NB4 (cell line): ENCODE measurements at places on chromosomes 7 and 10.

- no peak for DNase-seq
Measured at GRCh38 chr10:13003004-13003403, 1.5 kb upstream of the CCDC3 start.

- DNase-seq, result no peak
Measured at GRCh38 chr10:427761-428519, 261.5 kb downstream of the DIP2C start.

DNA sequence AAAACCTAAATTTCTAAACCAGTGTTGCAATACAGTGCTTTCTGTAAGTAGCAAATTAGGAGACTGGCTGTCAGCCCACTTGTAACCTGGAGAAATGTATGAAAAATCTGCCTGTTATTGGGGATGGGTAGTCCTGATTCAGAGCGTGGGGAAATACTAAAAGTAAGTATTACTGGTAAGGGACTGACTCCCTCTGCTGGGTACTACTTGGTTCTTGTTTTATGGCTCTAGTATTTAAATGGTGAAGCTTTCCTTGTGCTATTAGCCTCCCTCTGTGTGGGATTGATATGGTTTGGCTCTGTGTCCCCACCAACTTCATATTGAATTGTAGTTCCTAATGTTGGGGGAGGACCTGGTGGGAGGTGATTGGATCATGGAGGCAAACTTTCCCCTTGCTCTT lies 886.1 kb downstream of the SORCS1 start:
- DNase-seq, result no peak

- no peak for DNase-seq
Measured at GRCh38 chr10:70571636-70572439, 30.7 kb downstream of the PRF1 start.

DNA sequence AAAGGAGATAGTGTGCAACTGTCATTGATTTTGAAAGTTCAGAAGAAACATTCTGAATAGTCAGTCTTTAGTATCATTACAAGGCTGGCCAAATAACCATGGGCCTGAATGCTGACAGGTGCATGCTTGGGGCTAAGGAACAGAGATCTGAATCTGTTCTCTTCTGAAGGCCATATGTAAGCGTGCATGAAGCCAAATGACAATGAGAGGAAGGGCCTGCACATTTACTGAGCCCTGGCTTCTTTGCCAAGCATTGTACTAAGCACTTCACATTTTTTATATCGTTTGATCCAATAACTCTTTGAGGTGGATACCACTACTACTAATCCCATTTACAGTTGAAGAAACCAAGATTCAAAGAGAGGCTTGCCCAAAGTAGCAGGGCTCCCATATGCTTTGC lies 22.5 kb upstream of the TIAL1 start:
- DNase-seq, result no peak

- no peak for DNase-seq
Measured at GRCh38 chr7:111093496-111093895, 2.6 kb downstream of the LRRN3 start.

- no peak for DNase-seq
Measured at GRCh38 chr7:151402029-151402835, 7.6 kb downstream of the WDR86 start.

GRCh38 chr7:138400400-138400886 lies 59.6 kb upstream of the TRIM24 start:
- no peak for DNase-seq

DNA sequence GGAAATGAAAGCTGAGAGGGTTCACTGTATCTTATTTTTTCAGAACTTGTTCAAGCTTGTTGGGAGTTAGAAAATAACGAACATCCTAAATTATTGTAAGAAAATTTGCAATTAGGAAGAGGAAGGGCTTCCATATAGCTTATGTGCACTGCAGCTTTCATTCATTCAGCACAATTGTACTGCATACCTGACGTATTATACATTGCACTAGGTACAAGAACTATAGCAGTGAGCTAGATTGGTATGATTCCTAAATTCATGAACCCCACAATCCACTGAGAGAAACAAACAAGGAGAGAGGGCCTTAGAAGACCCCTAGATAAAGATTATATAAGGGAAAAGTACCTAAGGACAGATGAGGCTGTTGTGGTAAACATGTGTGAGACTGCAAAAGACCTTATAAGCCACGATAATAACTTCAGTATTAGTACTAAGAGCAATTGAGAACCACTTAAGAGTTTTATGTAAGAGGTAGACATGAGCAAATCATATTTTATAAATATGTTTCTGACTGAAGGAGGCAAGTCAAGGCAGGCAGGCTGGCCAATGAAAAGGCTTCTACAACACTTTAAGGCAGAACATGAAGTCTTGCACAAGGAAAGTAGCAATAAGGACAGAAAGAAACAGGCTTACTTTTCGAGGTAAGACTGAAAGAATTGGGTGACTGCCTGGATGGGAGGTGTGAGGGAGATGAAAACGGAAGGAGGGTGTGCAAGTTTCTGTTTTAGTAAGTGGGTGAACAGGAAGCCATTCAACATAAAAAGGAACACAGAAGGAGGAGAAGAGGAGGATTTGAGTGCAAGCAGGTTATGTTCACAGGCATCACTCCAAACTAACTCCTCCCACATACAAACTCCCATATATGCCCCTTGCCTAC lies 77.9 kb upstream of the LRRN3 start:
- DNase-seq, result no peak

- peak; percentile 86 for DNase-seq
Measured at GRCh38 chr10:102645388-102645740, 1.1 kb downstream of the TRIM8 start.

DNA sequence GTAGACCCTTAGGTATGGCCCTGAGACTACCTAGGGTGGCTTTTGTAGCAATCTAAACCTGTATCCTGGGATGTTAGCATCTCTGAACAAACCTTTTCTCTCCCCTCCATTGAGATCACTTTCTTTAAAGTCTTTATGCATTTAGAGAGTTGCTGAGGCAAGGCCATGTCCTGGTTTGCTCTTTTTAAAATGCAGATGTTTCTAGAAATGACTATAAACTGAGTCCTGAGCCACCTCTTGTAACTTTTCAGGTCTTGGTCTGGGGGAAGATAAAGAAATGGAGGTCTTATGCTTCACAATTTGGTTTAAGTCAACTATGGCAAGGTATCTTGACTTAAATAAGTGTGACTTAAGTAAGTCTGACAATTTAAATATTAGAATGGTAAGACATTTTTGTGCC lies 78.0 kb downstream of the AUTS2 start:
- DNase-seq, result no peak

GRCh38 chr10:51462076-51462779 lies 237.2 kb downstream of the CSTF2T start:
- DNase-seq, result no peak

DNA sequence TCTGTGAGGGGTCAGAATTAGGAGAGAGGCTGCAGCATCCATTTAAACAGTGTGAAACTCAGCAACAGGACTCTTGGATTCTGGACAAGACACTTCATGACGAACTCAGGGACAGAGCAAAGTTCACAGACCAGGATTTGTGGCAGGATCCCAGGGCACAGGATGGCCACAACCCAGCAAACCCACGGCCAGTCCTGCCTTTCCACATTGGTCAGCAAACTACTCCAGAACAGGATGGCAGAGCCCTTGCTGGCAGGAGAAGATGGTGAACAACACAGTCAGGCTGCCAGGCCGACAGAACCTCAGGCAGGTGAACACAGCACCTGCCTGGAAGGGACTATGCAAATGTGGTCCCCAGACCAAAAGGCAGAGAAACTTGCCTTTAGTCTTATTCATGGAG lies 34.4 kb downstream of the VSTM4 start:
- DNase-seq, result no peak

GRCh38 chr7:28061824-28062196 lies 118.8 kb downstream of the JAZF1 start:
- no peak for DNase-seq

- no peak for DNase-seq
Measured at GRCh38 chr10:103793920-103794883, 61.2 kb downstream of the SH3PXD2A start.

DNA sequence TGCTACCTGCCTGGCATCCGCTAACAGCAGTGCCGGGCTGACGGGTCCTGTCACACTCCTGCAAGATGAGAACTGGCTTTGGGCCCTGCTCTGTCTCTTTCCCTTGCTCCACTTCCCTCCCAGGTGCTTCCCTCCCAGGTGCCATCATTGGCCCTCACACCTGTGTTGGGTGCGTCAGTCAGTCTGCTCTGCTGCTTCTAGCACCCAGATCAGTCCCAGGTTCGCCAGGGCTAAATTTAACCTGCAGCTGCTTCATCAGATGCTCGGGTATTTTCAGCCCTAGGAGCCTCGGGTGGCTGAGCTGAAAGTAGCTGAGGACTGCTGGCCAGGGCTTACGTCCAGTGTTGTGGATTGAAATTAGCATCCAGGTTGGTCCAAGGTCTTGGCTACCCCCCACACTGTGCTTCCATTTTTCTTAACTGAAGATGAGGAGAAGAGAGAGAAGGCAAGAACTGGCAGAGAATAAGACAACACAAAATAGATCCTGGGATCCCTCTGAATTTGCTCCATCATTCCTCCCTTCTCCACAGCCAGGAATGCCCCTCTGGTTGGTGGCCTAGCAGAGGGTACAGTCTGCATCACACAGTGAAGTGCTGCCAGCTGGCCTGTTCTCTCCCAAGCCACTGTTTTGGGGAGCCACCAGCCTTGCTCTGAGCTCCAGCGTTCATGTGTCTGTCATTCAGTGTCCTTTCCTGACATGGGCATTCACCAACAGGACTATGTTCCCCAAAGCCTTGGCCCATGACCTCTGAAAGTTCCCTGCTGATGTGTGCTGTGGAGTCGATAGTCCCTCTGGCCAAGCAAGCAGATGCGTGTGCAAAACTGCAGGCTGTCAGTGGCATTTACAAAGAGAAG lies 65.9 kb upstream of the SYPL1 start:
- DNase-seq, result no peak

DNA sequence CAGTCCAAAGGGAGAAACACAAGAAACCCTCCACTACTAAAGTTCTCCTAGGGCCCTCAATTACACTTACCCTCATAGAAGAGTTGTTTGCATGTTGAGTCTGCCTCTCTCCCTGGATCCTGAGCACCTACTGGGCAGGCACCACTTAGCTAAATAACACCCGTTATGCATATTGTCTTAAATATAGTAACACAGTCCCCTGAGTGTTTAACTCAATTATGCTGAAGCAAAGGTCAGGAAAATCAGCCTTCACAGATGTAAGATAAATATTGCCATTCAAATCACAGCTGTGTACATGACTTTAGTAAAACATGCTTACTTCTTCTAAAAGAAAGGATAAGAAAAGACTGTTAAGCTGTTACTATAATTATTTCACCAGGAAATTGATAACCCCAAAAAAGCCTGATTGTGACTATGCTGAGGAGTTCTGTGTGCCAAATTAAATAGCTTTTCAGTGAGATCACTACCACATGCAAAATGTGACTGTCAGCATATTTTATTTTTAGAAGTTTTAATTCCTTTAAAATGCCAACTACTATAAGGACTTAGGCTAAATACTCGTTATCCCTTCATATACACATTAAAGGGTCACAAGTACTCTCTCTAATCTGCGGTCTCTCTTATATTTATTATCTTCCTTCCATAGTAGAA lies 733.9 kb upstream of the PHF14 start:
- DNase-seq, result no peak

GRCh38 chr10:95552679-95553342 lies 8.4 kb downstream of the SORBS1 start:
- DNase-seq, result no peak

GRCh38 chr10:132848951-132849545 lies 63.1 kb upstream of the NKX6-2 start:
- DNase-seq, result no peak

GRCh38 chr7:3910054-3910453 lies 609.0 kb downstream of the SDK1 start:
- DNase-seq, result no peak

GRCh38 chr10:3942937-3943489 lies 158.0 kb upstream of the KLF6 start:
- DNase-seq, result no peak

GRCh38 chr10:100535338-100535714 lies 417 bp upstream of the HIF1AN start:
- DNase-seq, result no peak

GRCh38 chr7:6271060-6271658 lies 1.3 kb downstream of the CYTH3 start:
- peak; percentile 49 for DNase-seq

GRCh38 chr10:8278099-8278498 lies 223.6 kb downstream of the GATA3 start:
- DNase-seq, result no peak

DNA sequence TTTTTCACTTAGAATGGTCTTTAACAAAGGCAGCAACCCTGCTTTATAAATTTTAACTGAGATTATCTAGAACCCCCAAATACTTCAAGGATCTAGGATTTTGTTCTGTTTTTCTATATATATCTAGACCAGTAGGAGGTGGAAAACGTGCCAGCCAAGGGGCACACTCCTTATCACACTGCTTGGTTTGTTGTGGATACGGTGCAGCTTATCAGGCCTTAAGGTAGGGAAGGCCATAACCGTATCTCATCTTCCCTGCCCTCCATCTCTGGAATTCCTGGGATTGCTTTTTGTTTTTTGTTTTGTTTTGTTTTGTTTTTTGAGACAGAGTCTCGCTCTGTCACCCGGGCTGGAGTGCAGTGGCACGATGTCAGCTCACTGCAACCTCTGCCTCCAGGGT lies 75.4 kb downstream of the MPLKIP start:
- no peak for DNase-seq
